ENCODE measurements at places on chromosomes 12 and 14. TPM values are rescaled to one million over a fixed set of nuclear protein-coding genes. Genes with fewer than 3 reads are reported as not detected.

- DNase-seq, result no peak
- H3K36me3 ChIP-seq, result no peaks in the 10 kb centered on the region
- H3K27ac ChIP-seq, result no peak overlapping the region
- no peaks in the 10 kb centered on the region for H3K27me3 ChIP-seq
- H3K4me3 ChIP-seq, result no peak overlapping the region
Measured at GRCh38 chr14:100698066-100698465, 28.6 kb upstream of the DLK1 start.

The APOF gene
- not detected for polyA plus RNA-seq

DNA sequence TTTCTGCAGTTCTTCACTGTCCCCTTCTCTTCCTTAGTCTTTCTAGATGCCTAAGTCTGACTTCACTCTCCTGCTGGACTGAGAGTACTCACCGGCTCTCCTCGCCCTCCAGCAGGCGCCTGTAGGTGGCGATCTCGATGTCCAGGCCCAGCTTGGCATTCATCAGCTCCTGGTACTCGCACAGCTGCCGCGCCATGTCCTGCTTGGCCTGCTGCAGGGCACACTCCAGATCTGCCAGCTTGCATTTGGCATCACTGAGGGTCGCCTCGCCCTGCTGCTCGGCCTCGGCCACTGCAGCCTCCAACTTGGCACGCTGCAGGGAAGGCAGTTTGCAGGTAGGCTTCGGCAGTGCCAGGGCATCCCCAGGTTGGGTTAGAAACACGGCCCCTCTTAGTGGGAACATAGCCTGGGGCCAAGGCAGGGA lies 5.2 kb downstream of the KRT84 start:
- no peak for DNase-seq
- H3K27ac ChIP-seq, result no peak overlapping the region
- no peak overlapping the region for H3K4me3 ChIP-seq
- no peaks in the 10 kb centered on the region for H3K4me1 ChIP-seq

DNA sequence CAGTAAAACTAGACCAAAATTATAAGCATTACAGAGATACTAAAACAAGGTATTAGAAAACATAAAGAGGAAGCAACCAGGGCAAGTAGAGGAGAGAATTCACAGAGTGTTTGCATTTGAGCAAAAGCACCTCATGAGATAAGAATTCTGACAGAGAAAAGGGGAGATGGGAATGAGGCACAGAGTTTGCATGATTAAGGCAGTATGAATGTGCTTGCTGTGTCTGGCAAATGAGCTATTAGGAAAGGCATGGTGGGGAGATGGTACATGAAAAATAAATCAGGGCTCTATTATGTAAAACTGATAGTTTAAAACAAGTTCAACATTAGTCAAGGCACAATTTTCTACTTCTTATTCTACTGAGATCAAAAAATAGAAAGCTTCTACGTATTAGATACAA lies 23.1 kb downstream of the GARIN6 start:
- H3K4me1 ChIP-seq, result no peaks in the 10 kb centered on the region
- no peak overlapping the region for H3K27ac ChIP-seq
- DNase-seq, result no peak
- H3K36me3 ChIP-seq, result no peaks in the 10 kb centered on the region
- H3K27me3 ChIP-seq, result no peaks in the 10 kb centered on the region
- no peak overlapping the region for H3K4me3 ChIP-seq

DNA sequence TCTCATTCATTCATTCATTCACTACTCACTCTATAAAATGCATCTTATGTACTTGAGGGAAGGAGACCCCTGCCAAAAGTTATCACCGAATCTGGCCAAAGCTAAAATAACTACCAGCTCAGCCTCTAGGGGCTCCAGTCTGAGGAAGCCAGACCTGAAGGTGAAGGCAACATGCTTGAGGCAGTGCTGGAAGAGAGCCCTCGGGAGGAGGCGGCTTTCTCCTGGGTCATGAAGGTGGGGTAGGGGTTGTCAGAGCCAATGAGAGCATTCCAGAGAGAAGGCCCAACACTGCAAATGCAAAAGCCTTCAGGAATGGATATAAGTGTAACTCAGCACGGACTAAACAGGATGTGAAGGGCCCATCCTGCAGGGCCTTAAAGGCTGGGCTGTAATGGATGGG lies 62.4 kb downstream of the GSC start:
- no peak overlapping the region for H3K4me3 ChIP-seq
- H3K27me3 ChIP-seq, result no peaks in the 10 kb centered on the region
- H3K36me3 ChIP-seq, result no peaks in the 10 kb centered on the region
- DNase-seq, result no peak
- H3K4me1 ChIP-seq, result peaks cover under 1% of the 10 kb centered on the region
- H3K27ac ChIP-seq, result no peak overlapping the region

The CBLN3 gene
- polyA plus RNA-seq, result 1.2 TPM

The PTGDR gene
- 1.2 TPM for polyA plus RNA-seq

DNA sequence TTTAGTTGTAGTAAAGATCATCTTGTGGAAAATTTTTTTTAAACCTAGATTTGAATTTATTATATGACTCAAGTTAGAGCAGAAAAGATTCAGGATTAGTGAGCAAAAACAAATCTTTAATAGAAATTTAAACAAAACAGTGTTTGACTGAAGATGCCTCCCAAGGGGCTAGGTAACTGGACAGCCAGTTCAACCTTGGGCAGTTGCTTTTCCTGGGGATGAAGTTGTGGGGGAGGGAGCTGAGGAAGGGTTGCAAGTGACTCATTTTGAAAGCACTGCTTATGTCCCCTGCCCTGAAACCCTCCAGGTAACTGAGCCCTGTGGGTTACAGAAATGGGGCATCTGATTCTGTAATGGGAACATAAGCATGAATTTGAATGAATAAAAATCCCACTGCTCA lies 13.1 kb downstream of the CFAP54 start:
- H3K4me1 ChIP-seq, result peaks cover 18% of the 10 kb centered on the region
- DNase-seq, result no peak
- peak overlapping the region; percentile 67 for H3K27ac ChIP-seq
- no peak overlapping the region for H3K4me3 ChIP-seq

The KRT6C gene
- 0.60 TPM for polyA plus RNA-seq

The PPM1H gene
- 0.92 TPM for polyA plus RNA-seq

DNA sequence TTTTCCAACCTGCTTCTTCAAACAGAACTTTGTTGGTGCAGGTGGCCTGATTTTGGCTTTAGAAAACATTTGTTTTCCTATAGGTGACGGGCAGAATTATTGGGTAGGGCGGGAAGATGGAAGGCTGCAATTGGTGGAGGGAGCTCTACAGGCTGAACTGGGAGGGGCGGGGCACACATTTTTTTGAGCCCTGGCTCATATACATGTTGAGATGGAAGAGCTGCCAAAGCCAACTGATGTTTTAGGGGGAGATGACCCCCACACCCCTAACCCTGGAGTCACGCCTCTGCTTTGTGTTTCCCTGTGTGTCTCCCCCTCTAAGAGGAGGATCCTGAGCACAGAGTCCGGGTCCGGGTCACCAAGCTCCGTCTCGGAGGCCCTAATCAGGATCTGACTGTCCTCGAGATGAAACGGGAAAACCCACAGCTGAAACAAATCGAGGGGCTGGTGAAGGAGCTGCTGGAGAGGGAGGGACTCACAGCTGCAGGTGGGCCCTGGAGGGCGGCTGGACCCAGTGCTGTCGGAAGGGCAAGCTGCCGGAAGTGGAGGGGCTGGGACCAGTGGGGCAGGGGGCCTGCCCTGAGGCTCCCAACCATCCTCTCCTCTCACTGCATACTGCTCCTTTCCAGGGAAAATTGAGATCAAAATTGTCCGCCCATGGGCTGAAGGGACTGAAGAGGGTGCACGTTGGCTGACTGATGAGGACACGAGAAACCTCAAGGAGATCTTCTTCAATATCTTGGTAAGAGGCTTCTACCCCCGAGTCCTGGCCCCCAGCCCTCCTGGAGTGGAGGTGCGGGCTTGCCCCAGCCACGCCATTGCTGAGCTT lies 18.6 kb downstream of the AGAP2 start:
- peaks cover 56% of the 10 kb centered on the region for H3K36me3 ChIP-seq
- no peak overlapping the region for H3K27ac ChIP-seq
- H3K27me3 ChIP-seq, result no peaks in the 10 kb centered on the region
- no peaks in the 10 kb centered on the region for H3K4me1 ChIP-seq
- H3K4me3 ChIP-seq, result no peak overlapping the region

The ZNF385A gene
- 7.0 TPM for polyA plus RNA-seq

The CLEC2A gene
- polyA plus RNA-seq, result not detected

DNA sequence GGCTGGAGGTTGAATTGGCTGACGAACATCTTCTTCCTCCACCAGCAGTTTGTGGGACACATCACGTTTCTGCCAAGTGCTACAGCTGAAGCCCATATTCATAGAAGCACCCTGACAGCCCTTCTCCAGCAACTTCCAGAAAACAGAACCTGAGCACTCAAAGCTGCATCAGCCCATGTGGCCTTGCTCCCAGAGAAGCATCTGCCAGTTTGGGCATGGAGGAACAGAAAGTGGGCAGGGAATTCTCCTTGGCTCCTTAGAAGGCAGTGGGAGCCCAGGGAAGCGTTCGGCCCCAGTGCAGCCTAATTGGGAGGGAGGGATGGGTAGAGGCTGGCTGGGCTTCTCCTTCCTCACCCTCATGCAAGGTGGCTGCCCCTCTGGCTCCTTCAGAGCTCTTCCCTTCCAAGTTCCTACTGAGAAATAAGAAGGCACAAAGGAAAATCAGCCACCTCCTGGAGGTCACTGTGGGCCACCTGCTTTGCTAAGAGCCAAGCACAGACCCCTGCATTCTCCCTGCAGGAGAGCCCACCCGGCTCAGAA lies 4.1 kb upstream of the NGB start:
- no peak overlapping the region for H3K4me3 ChIP-seq
- no peak for DNase-seq
- peaks cover 5% of the 10 kb centered on the region for H3K4me1 ChIP-seq

- no peak for DNase-seq
- H3K36me3 ChIP-seq, result no peaks in the 10 kb centered on the region
- H3K27ac ChIP-seq, result no peak overlapping the region
- H3K27me3 ChIP-seq, result no peaks in the 10 kb centered on the region
Measured at GRCh38 chr12:129186952-129187351, 333.7 kb downstream of the GLT1D1 start.

DNA sequence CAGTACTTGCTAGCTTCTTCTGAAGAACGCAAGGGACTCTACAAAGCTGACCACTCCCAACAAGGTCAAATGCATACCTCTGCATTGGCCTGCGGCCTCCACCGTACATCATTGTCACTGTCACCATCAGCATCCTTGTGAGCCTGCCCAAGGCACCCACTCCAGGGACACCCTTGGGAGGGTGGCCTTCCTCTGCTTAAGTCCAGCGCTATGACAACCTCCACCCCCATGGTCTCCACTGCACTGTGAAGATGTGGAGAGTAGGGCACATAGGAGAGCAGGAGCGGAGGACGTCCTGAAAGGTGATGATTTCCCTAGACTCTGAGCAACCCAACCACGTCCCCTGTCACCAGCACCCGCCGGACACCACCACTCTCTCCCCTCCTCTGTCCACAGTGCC lies 252.8 kb downstream of the ALG10 start:
- no peaks in the 10 kb centered on the region for H3K4me1 ChIP-seq
- H3K27ac ChIP-seq, result no peak overlapping the region
- no peak overlapping the region for H3K4me3 ChIP-seq
- no peaks in the 10 kb centered on the region for H3K27me3 ChIP-seq
- DNase-seq, result no peak

DNA sequence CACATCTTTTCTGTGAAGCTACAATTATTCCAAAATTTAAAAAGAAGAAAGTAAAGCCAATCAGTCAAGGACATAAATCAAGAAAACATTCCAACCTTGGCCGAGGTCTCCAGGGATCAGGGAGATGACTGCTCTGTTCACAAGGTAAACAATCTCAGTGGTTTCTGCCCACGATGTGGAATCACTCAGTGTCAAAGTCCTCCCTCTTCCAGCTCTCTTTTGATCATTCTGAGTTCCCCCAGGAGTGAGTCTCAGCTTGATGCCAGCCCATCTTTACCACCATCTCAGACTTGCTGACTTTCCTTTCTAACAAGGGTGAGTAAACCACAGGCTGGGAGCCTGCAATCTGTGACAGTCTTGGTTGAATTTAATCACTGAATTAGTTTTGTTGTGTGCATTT lies 4.8 kb upstream of the SERPINA9 start:
- H3K27me3 ChIP-seq, result peaks cover 2% of the 10 kb centered on the region
- H3K27ac ChIP-seq, result no peak overlapping the region
- H3K4me3 ChIP-seq, result no peak overlapping the region
- no peak for DNase-seq
- no peaks in the 10 kb centered on the region for H3K36me3 ChIP-seq

The NELL2 gene
- polyA plus RNA-seq, result 5.2 TPM

- H3K4me3 ChIP-seq, result no peak overlapping the region
- DNase-seq, result no peak
- H3K4me1 ChIP-seq, result peaks cover 12% of the 10 kb centered on the region
- no peaks in the 10 kb centered on the region for H3K27me3 ChIP-seq
Measured at GRCh38 chr12:88951177-88951576, 370.9 kb upstream of the KITLG start.

The FAM90A1 gene
- polyA plus RNA-seq, result not detected

GRCh38 chr12:75553836-75554555 lies 42.6 kb upstream of the KRR1 start:
- no peak for DNase-seq
- H3K27ac ChIP-seq, result peak overlapping the region; percentile 22
- no peak overlapping the region for H3K4me3 ChIP-seq
- H3K36me3 ChIP-seq, result no peaks in the 10 kb centered on the region
- H3K4me1 ChIP-seq, result peaks cover 24% of the 10 kb centered on the region

The WNT5B gene
- 3.5 TPM for polyA plus RNA-seq

DNA sequence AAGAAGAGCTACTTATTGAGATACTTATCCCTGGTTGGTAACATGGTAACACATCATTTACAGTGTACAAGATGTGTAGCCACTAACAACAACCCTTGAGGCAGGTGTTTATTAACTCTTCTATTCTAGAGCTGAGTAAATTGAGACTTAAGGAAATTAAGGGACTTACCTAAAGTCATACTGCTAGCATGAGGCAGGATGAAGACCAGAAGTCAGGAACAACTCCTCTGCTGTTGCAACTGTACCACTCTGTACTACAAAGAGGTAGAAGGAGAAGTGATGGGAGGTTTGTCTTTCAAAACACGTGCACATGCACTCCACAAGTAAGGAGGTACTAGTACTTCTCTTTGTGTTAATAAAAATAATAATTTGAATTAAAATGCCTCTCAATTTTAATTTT lies 79.9 kb downstream of the LLPH start:
- no peak overlapping the region for H3K27ac ChIP-seq
- no peaks in the 10 kb centered on the region for H3K36me3 ChIP-seq
- H3K4me1 ChIP-seq, result no peaks in the 10 kb centered on the region

GRCh38 chr14:80269353-80269925 lies 58.1 kb upstream of the DIO2 start:
- no peaks in the 10 kb centered on the region for H3K4me1 ChIP-seq
- no peak overlapping the region for H3K27ac ChIP-seq
- H3K4me3 ChIP-seq, result no peak overlapping the region
- no peaks in the 10 kb centered on the region for H3K36me3 ChIP-seq

The LRRK2 gene
- polyA plus RNA-seq, result 1.8 TPM

The DACT1 gene
- 2.8 TPM for polyA plus RNA-seq

DNA sequence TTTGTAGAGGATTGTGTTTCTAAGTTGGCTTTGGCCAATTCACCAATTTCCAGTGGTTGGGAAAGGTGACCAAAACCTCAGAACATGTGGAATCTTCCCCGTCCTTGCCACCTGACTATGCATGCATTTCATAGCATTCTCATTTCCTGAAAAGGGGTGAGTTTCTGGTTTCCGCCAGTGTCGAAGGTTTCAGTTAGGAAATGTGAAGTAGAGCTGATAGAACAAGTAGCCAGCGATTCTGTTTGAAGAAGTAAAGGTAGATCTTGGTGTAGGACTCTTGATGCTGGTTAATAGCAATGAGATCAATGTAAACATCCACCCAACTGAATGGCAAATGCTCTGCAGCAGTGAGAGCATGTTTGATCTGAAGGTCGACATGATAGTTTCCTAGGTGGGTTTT lies 15.9 kb downstream of the SMOC1 start:
- no peak overlapping the region for H3K4me3 ChIP-seq
- H3K27ac ChIP-seq, result no peak overlapping the region
- H3K4me1 ChIP-seq, result no peaks in the 10 kb centered on the region
- no peaks in the 10 kb centered on the region for H3K36me3 ChIP-seq
- H3K27me3 ChIP-seq, result no peaks in the 10 kb centered on the region

Data from sigmoid colon (tissue), 7 donors.